Stimulated activated CD4-positive, alpha-beta T cell treated with anti-CD3 and anti-CD28 coated beads, Interleukin-4, amount 100 ng/mL, for 4 hours (primary cell): ENCODE measurements at places on chromosomes 2 and 18.

DNA sequence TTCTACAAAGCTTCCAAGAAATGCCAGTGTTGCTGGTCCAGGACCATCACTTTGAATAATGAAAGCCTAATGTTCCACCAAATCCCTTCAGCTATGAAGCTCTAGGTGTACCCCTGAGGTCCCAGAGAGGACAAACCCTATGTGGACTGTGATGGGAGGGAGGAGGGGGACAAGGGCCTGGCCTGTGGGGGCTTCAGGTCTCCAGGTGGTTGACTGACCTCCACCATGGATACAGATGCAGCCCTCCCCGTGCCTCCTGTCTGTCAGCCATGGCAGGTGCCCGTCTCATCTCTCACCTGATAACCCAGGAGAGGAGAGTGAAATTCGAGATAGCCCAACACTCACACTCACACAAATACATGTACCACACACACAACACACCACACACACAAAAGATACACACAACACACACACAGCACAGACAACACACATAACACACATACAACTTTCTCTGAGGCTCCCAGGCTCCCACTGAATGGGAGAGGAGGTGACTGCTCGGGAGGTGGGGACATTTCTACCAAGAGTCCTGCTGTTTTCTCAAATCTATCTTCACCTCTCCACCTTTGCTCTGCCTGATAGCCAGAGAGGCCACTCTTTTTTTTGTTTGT lies 12.8 kb upstream of the RHOB start:
- DNase-seq, result no peak

GRCh38 chr18:23584019-23584983 lies 2.0 kb downstream of the NPC1 start:
- no peak for DNase-seq

DNA sequence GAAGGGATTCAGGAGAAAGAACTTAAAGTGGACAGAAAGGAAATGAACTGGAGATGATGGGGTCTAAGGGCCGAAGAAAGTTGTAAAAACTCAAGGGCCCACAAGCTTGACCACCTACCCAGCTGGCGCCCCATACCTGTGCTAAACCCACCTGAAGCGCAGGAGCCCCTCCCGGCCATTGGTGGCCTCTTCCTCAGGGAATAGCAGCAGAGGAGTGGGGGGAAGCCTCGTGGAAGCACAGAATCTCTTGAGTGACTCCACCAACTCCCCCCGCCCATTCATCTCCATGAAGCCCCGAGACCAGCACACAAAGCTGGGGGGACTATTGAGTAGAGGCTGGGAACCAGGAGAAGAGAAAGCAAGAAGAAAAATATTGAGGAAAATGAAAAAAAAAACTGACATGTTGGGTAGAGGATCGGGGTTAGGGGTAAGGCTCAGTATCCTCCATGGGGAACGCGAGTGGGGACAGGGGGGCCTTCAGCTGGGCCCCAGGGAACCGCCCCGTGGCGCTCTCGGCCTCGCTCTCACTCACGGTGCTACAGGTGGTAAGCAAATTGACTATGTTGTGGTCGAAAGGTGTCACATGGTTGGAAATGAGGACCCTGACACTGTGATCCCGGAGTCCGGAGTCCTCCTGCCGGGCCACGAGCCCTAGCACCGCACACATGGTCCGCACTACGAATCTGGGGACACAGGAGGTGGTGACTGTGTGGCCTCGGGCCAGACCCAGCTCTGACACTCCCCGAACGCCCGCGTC lies 728 bp downstream of the AUP1 start:
- peak; percentile 23 for DNase-seq

GRCh38 chr2:233953087-233953801 lies 36.1 kb downstream of the TRPM8 start:
- no peak for DNase-seq

DNA sequence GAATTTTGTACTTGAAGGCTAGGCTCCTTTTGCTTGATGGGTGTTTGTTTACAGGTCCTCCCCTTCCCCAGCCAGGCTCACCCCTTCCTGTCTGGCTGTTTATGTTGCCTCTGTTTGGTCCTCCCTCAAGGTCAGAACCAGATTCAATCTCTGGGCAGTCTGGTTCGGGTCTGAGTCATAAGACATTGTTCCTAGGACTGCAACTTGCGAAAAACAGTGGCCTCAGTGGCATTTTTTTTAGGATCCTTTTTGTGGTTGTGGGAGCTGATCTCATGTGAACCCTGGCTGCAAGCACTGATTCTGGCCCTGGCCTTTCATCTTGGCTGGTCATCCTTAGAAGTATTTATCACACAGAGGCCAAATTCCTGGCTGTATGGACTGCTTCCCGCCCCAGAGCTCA lies 370.4 kb downstream of the CLIP4 start:
- no peak for DNase-seq

DNA sequence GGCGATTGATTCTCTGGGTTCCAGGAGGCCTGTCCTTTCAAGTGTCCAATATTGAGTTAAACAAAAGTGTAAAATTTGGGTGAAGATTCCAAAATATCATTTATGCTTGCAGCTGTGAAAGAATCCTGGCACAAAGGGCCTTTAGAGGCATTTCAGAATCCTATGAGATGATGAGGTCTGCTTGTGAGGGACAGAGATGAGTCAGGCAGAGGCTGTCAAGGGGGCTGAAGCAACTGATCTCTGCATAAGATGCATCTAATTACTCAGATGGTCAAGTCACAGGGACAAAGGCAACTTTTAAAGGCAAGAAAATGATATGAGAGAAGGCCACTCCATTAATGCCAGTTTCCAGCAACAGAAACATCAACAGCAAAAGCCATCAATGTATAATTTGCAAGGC lies 78.8 kb downstream of the FHOD3 start:
- DNase-seq, result no peak

GRCh38 chr18:33757037-33757436 lies 179.0 kb downstream of the ASXL3 start:
- DNase-seq, result no peak

DNA sequence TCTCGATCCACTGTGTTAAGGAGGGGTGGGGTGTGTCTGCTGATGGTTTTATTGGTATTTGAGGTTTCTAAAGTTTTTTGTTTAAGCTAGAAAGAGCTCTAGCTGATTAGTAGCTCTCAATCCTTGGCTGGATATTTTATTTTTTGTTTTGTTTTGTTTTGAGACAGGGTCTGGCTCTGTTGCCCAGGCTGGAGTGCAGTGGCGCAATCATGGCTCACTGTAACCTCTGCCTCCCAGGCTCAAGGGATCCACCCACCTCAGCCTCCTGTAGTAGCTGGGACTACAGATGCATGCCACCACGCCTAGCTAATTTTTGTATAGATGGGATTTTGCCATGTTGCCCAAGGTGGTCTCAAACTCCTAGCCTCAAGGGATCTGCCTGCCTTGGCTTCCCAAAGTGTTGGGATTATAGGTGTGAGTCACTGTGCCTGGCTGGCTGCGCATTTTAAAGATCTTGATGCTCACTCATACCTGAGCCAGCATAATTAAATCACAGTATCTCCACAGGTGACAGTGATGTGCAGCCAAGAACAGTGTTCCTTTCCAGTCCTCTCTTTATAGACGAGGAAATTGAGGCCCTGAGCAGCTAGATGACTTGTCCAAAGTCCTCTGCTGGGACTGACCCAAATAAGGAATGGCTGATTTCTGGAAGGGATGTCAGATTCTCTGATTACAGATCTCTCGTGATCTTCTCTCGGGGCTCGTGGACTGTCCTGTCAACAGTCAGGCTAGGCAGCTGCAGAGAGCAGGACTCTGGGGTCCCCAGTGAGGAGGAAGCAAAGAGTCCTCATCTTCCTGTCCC lies 44.5 kb downstream of the SPTBN1 start:
- no peak for DNase-seq

DNA sequence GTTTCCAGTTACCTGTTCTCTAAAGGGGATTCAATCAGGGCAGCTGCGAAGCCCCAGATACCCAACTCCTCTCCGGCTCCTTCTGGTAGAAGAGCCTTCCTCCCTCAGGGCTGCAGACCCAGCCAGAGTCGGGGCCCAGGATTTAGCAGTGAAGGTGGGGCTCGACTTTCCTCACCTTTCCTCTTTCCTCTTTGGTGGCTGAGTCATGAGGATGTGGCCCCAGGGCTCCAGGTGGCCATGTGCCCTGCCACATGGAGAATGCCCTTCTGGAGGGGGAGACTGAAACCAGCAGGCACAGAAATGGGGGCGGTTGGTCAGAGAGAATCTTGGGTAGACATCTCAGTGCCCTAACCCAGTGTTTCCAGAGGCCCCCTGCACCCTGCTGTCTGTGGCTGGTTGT lies 402.6 kb downstream of the NBAS start:
- no peak for DNase-seq

- DNase-seq, result no peak
Observed at GRCh38 chr2:20509301-20509769, 62.5 kb downstream of the RHOB start.

- no peak for DNase-seq
Observed at GRCh38 chr2:45705233-45705632, 53.8 kb downstream of the PRKCE start.
